Spleen (tissue), 13 donors: ENCODE measurements at places on chromosomes 2 and 18. TPM values are rescaled to one million over a fixed set of nuclear protein-coding genes. Genes with fewer than 3 reads are reported as not detected.

DNA sequence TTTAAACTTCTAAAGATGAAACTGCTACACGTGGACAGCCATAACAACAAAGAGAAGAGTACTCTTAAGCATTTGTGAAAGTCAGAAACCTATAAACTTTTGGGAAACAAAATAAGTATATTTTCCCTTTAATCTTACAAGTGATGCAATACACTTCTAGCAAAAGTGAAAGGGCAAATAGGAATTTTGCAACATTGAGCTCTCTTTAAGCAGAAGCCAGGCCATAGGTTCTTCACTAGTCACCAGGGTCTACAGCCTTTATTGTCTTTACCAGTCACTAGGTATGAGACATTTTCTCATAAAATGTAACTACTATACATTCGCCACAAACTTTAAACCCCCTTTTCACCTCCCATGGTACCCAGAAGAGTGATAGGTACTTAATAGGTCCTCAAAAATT is 37.5 kb downstream of the SCN1A start:
- no peak for DNase-seq

Gene LYPD6B
- total RNA-seq: 1.6 TPM

DNA sequence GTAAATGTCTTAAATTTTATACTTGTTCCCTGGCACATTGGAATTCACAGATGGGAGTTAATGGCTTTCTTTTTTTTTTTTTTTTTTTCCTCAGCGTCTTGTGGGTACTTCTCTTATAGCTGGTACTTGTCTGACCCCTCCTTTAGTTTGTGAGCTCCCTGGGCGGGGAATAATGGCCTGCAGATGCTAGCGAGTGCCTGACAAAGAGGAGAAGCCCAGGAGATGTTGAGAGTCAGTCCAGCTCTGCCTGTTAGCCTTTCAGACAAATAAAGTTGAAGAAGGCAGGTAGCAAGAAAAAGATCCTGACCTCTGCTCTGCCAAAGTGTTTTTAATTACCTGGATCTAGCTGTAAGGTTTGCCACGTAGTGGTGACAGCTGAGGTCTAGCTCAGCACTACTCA is 6.6 kb downstream of the BCL2L11 start:
- DNase-seq: no peak

GRCh38 chr2:24421668-24422067 is 61.3 kb upstream of the ITSN2 start:
- DNase-seq: no peak

Gene GPATCH11
- total RNA-seq: 17.2 TPM

- DNase-seq: peak; percentile 28
Measured at GRCh38 chr2:126849991-126850535, 48.6 kb upstream of the TEX51 start.

GRCh38 chr2:11535899-11536344 is 2.1 kb downstream of the GREB1 start:
- no peak for DNase-seq

- DNase-seq: no peak
Measured at GRCh38 chr2:161658259-161658658, 34.0 kb downstream of the SLC4A10 start.

- DNase-seq: peak; percentile 87
Measured at GRCh38 chr2:43130548-43130875, 95.9 kb downstream of the ZFP36L2 start.

DNA sequence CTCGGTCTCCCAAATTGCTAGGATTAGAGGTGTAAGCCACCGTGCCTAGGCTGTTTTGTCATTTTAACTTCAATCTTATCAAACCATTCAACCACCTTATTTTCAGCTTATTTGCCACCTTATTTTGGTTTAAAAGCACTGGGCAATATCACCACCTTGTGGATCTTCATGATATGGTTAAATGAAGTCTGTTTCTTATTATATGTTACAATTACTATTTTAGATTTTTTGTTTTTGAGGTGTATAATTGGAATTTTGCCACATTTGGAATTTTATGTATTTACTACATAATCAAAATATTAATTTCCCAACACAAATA is 43.8 kb upstream of the SCN9A start:
- DNase-seq: no peak

- no peak for DNase-seq
Measured at GRCh38 chr2:215847718-215848117, 165.6 kb downstream of the MREG start.

Gene MPP4
- total RNA-seq: 0.39 TPM

GRCh38 chr18:70110678-70111077 is 94.8 kb downstream of the RTTN start:
- DNase-seq: no peak

DNA sequence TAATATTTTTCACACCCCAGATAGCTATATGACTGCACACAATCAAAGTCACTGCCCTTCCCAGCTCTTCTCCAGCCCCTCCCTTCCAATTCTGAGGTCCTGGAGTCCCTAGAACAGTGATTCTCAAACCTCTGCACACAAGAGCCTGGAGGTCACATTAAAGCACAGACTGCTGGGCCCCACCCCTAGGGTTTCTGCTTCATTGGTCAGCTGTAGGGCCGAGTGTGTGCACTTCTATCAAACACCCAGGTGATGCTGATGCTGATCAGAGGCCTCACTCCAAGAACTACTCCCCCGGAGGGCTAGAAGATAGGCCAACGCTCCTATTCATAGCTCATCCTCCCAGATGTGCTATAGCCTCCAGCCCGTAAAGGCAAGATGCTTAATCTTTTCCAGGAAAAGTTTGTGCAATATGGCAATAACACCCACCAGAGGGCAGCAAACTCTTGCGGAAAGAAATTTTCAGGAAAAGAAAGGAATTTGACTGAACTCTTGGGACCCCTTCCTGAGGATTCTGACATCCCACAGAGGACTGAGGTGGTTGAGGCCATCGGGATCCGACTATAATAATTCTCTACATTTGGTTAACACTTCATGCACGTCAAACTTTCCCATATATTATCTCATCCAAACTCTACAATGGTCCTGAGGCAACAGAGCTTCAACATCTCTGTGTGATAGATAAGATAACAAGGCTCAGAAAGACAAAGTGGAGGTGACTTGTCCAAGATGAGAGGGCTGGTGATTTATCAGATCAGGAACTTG is 194.2 kb upstream of the PKDCC start:
- no peak for DNase-seq

DNA sequence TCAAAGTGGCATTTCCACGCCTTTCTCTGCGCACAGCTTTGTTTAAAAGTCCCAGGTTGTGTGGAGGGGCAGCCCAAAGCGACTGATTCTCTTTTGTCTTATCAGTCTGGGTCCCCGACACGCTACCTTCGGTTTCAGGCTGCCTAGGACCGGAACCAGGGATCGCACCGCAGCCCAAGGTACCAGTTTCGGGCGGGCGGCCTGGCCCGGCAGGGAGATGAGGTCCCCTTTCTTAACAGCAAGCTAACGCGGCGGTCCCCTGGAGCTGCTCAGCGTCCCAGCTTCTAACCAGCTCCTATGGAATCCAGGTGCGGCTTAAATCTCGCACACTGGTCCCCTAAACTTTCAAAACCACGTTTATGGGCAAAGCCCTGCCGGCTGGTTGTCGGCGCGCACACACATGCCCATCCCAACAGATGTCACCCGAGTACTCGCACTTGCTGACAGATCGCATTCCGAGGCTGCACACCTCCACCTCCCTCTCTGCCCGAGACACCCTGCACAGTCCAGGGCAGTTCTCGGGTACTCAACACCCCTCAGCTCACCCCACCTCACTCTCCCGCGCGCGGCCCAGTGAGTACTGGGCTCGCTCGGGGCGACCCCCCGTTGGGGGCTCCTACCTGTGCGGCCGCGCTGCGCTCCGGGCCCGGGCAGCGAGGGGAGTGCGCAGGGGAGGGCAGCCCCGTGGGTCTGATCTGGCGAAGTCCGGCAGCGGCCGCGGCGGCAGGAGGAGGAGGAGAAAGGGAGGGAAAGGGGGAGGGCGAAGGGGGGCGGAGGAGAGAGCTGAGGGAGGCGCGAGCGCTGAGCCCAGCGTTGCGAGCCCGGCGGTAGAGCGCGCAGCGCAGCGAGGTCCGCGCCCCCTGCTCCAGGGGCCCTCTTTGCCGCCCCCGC is at the start of gene EFEMP1:
Gene EFEMP1 (minus strand): TSS at position 692 of the 891 bp plus-strand sequence. CDS start 1,342 bp downstream, outside the sequence.
- DNase-seq: peak; percentile 73

GRCh38 chr18:67318651-67319050 is 197.9 kb downstream of the DSEL start:
- DNase-seq: no peak

DNA sequence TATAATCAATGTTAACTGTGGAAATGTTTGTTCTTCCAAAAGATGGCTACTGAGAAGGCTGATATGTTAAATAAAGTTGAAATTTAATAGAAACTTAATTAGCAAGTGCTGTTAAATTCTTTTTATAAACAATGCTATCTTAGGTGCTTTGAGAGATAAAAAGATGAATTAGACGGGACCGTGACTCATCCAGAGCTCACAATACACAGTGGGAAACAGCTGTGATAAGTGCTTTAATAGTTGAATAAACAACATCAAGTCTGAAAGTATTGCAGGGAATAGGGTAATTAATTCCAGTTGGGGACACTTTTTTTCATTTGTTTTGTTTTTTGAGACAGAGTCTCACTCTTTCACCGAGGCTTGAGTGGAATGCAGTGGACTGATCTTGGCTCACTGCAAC is 85.5 kb upstream of the DTNA start:
- no peak for DNase-seq

- no peak for DNase-seq
Measured at GRCh38 chr18:7629416-7629815, 62.3 kb downstream of the PTPRM start.

Gene FEV
- total RNA-seq: not detected

Gene FAP
- total RNA-seq: 0.91 TPM

Gene CLK1
- total RNA-seq: 211 TPM

Gene SNTG2
- 49.8 TPM for total RNA-seq

GRCh38 chr2:96839293-96839874 is 4.4 kb downstream of the ANKRD23 start:
- DNase-seq: peak; percentile 96

Gene CYP27A1
- 18.7 TPM for total RNA-seq

- DNase-seq: no peak
Measured at GRCh38 chr18:32455361-32455760, 15.3 kb downstream of the GAREM1 start.

Gene CHST9
- total RNA-seq: 11.3 TPM

- no peak for DNase-seq
Measured at GRCh38 chr2:176094349-176094748, 1.8 kb downstream of the HOXD13 start.

GRCh38 chr2:9974343-9974742 is 22.9 kb downstream of the GRHL1 start:
- DNase-seq: no peak

Gene DQX1
- total RNA-seq: 0.50 TPM

Gene DPP4
- total RNA-seq: 21.1 TPM

Gene RAD51AP2
- not detected for total RNA-seq

DNA sequence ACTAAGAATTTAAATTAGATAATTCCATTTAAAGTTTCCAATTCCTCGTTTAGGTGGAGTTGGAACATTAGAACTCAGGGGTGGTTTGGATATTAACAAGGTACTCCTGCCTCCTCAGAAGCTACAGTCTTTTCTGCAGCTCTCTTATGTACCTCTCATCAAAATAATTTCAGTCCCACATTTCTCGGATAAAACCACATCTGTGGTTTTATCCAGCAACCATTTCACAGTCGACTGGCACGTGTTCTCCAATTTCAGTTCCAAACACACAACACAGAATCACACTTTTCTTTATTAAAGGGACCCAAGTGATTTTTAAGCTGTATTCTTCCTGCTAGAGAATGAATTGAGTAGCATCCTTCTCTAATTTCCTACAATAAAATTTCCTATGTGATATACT is 22.7 kb upstream of the NFU1 start:
- DNase-seq: no peak

- no peak for DNase-seq
Measured at GRCh38 chr2:191195021-191195420, 44.2 kb upstream of the STAT4 start.

DNA sequence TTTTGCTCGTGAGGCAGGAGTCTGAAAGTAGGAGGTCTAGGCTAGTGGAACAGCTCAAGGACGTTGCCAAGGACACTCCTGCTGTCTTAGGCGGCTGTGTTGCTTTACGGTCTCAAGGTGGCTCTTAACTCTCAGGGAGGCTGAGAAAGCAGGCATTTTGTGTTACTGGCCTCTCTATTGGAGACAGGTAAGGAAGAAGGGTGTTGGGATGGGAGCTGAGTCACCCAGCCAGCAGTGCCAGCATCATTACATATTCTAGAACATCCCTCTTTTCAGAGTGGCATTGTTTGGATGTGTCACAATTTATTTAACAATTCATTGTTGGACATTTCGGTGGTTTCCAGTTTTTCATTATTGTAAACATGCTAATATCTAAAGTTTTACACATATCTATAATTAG is 30.8 kb upstream of the TMEM214 start:
- DNase-seq: no peak

GRCh38 chr2:2188941-2189340 is 142.1 kb downstream of the MYT1L start:
- DNase-seq: no peak

DNA sequence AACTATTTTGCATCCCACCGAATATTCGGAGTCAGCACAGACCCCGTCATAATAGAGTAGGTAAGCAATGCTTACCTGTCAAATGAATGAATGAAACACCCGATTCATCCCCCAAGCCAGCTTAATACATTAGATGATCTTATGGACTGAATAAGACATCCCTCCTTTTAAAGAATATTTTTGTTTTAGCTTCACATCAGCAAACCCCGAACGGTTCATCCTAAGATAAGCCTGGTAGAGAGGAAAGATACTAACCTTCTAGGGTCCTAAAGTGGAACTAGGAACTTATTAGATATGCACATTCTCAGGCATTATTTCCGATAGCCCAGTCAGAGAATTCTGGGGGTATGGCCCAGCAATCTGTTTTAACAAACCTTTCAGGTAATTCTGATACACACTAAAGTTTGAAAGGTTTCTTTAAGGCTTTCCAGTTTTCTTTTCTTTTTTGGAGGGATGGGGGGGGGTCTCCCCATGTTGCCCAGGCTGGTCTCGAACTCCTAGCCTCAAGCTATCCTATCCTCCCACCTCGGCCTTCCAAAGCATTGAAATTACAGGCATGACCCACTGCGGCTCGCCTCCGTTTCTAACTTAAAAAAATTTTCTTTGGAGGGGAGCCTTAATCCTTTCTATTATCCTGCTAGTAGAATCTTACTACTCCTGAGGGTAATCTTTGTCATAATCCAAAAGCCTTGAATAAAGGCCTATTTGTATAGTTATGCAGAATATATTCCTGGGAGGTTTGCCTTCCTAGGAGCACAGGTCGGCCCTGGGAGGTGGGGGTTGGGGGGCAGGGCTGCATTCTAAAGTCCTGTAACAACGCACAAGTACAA is 1.0 kb upstream of the ACTR3 start:
- no peak for DNase-seq

GRCh38 chr2:128686497-128686859 is 367.8 kb upstream of the HS6ST1 start:
- DNase-seq: no peak

Gene AGFG1
- 52.5 TPM for total RNA-seq

GRCh38 chr18:765764-766549 is 46.1 kb downstream of the YES1 start:
- no peak for DNase-seq

Gene NEU4
- total RNA-seq: not detected

DNA sequence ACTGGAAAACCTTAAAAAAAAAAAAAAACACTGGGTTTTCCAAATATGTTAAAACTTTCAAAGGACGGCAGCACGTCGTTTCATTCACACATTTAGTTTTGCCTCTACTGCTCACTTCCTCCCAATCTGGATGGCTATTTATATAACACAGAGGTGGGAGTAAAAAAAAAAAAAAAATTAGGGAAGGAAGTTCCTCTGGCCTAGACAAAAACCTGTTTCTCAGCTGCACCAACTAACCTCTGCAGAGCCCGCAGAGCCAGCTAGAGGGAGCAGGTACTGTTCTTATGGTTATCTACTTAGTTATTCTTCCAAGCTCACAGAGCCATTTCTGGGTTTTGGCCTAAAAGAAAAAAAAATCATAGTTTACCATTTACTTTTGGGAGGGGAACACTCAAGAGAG is 28.1 kb downstream of the SLC1A4 start:
- no peak for DNase-seq

Gene PDE11A
- total RNA-seq: not detected
